ENCODE measurements at places on chromosomes 2 and 18.
A peak's percentile ranks its signal among the peaks of the same experiment; 100 is the strongest.

DNA sequence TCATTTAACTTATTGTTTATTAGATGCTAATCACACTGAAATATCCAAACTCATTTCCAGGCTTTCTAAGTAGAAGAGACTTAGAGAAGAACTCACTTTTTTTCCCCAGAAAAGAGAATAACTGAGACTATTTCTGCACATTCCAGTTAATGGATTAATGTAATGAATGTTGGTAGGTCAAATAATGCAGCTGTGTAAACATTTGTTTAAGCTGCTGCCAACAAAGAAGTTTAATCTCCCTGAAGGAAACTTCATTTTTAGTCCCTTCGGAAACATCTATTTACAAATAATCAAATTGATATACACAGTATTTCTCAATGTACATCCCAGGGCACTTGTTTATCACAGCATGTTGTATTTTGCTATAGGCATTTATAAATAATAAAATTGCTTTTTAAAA, 126.9 kb downstream of the KCNS3 start:
- DNase-seq, result no peak

GRCh38 chr18:75727456-75727855, 300.0 kb upstream of the SMIM21 start:
- DNase-seq, result no peak

GRCh38 chr2:231604101-231604684, 11.5 kb downstream of the TEX44 start:
- DNase-seq, result no peak

- DNase-seq, result no peak
Observed at GRCh38 chr18:10284540-10285282, 169.7 kb upstream of the APCDD1 start.

DNA sequence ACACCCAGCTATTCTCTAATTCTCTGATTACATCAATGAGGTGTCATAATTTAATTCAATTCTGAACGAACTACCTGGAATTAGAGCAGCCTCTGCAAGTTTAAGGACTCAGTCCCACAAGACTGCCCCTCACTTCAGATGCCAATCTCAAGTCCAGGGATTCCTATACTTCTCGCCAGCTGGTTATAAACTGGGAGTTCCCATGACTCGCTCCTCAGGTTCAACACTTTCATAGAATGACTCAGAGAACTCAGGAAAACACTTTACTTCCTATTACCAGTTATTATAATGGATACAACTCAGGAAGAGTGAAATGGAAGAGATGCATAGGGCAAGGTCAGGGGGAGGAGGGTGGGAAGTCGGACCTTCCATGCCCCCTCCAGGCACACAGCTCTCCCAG, 112.3 kb upstream of the ATP5MC3 start:
- no peak for DNase-seq

DNA sequence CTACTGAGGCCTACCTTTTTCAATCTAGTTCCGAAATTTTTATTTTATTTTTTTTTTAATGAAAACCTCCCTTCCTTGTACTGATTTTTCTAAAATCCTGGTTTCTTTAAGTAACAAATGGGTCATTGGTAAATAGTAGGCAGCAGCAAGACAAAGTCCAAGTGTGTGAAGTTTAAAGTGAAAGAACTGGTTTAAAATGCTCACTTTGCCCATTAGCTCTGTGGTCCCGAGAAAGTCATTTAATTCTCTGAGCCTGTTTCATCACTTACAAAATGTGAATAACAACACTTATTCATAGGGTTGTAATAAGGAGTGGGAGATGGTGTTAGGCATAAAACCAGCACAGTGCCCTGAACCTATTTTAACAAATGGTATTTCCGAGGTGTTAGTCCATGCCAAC, 426.2 kb downstream of the ERBB4 start:
- DNase-seq, result no peak

- DNase-seq, result no peak
Observed at GRCh38 chr2:20994130-20994529, 49.7 kb downstream of the APOB start.

DNA sequence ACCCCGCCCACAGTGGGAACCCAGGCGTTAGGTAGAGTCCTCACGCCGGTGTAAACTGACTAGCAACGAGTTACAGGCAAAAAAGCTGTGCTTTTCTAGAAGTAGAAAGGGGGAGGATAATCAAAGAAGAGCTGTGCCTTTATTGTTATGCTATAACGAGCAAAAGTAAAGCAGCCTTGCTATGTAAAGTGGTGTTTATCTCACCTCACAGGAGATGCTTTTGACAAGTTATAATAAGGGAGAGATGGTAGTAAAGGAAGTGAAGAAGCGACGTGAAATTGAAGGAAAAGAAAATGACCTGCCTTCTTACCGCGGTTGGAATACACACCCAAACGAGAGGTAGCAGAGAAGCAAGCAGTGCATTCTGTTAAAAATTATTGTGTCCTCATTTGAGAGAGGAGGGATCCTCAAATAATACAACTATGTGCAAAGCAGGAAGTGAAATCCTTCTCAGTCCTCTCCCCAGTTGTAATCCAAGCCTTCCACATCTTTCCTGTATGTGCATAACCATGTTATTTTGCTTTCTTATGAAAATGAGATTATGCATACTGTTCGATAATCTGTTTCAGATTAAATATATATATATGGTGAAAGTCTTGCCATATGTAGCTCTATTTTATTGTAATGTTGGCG, 962 bp downstream of the TANK start:
- DNase-seq, result peak; percentile 18

DNA sequence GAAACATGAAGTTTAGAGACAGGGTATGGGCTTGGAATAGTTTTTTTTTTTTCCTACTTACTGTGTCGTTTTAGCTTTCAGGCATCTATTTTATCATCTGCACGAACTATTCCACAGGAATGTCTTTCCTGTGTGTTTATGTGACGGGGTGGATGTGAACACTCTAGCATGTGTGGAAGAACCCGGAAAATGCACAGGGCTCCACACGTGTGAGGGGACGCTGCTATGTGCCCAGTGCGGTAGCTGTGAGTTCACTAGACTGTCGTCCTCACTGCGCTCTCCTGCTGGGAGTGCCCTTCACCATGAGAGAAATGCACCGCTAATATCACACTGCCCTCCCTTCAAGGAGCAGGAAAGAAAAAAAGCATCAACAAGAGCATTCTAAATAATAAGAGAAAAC, 250.8 kb upstream of the PXDN start:
- no peak for DNase-seq

DNA sequence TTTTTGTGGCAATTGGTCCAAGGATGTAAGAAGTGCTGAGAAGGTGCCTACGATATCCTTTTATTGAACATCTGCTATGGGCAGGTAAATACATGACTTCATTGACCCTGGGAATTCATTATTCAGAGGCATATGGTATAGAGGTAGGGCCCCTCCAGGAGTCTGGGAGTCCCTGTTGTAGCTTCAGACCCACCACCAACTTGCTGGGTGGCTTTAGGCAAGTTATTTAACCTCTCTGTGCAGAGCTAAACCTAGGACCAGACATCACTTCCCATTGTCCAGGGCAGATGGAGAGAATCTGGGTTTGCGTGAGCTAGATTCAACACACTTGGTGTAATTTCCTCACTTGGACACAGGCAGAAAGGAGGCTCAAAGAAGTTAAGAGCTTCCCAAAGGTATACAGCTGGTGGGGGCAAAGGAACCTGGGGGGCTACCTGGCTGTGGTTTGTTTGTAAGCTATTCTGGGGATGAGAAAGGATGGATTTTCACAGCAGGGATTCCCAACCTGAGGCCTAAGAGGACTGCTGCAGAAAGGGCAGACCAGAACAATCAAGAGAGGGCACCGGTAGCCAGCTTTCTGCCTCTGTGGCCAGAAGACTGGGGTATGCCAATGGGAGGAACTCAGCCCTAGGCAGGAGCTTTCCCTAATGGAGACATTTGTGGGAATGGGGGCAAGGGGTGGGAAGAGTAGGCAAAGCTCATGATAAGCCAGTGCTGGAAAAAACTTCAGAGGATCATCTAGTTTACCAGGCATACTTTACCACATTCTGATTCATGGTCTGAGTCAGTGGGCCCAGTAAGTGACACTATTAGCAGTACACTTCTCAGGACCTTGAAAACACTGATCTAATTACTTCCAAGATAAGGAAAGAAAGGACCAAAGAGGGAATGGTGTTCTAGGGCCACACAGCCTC, 102.7 kb upstream of the SMAD2 start:
- DNase-seq, result no peak

- DNase-seq, result no peak
Observed at GRCh38 chr18:44781886-44782285, 101.2 kb downstream of the SETBP1 start.

DNA sequence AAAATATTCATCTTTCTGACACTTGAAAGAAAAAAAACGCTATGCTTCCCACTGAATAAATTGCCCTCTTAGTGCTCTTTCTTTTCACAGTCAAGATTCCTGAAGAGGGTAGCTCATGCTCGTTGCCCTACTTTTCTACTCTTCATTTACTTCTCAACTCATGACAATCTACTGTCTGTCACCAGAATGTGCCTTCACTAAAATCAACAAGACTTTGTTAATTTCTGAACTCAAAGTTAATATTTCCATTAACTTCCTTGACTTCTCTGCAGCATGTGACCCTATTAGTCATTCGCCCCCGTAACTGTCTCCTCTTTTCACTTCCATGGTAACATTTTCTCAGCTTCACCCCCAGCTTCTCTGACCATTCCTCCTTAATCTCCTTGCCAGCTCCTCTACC, 98.9 kb upstream of the MAPRE2 start:
- no peak for DNase-seq

DNA sequence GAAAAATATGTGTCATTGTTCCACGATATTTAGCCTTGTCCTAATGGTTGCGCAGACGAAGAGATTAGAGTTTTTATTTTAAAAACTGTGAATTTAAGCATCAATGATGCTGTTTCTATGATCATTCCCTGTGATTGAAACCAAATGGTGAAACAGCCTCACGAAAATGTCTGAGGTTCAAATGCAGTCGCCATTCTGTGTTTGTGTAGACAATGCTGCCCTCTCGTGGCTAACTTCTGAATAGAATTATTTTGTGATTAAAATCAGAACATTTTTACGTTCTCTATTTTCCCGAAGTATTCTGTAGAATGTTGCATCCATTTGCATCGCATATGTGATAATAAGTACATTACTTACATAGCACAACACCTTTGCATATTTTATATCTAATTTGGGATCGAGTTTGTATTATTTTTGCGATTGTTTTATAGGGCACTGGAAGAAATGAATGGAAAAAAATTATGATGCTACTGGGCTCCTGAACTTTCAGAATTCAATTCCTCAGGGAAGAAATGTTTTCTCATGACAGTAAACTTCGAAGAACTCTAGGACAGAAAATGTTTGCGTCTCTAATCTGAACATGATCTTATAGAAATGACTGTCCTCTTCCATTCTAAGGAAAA, 54.8 kb upstream of the CREB1 start:
- no peak for DNase-seq

DNA sequence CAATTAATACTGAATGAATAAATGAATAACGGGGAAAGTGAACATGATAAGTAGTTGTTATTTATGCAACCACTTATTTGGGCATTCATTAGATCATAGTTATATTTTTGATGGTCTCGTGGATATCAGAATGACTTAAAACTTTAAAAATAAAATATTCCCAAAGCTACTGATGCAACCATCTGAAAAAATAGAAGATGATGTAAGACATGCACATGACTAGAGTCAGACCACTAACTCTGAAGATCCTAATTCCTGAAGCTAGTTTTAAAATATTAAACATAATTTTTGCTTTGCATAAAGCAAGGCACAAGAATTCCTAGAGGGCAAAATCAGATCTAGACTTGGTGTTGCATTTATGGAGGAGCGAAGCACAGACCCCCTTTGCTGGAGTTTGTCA, 616.1 kb downstream of the IRS1 start:
- no peak for DNase-seq

- DNase-seq, result no peak
Observed at GRCh38 chr2:172082944-172083627, 2.2 kb upstream of the DLX1 start.

- no peak for DNase-seq
Observed at GRCh38 chr2:133476286-133476685, 92.0 kb downstream of the NCKAP5 start.

DNA sequence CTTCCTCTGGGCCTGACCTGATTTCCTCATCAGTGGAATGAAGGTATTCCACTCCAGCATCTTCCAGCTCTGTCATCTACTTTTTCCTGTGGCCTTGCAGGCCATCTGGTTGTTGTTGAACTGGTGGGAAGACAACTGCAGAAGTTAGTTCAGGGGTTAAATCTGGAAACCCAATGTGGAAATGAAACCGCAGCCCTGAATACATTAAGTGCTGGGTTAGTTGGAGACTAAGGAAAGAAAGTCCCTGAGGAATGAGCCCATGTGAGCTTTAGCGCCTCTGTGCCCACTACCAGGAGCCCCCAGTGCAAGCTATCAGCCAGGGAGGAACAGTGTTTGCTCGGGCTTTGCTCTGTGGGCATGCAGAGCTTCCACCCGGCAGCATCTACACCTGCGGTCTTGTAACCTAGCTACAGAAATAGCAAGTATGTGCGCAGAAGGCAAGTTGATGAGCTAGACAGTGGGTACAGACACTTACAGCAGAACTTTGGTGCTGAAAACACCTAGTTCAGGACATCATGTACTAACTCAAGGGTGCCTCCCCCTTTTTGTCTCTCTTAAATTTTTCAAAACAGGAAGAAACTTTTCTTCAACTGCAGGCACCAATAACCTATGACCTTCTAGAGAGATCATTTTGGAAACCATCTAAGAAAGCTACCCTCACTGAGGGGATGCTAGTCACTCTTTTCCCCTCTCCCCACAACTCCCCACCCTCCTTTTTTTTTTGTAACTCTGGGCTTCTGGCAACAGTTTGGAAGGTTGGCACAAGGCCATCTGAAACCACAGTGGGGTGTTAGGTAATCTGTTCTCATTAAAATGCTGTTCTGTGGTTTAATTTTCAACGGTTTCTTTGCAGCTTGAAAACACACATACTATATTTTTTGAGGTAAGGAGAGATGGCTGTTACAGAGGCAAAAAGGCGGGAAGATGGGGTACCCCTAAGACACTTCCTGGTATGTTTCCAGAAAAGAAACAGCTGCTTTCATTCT, 18.3 kb upstream of the CXCR4 start:
- DNase-seq, result peak; percentile 77

DNA sequence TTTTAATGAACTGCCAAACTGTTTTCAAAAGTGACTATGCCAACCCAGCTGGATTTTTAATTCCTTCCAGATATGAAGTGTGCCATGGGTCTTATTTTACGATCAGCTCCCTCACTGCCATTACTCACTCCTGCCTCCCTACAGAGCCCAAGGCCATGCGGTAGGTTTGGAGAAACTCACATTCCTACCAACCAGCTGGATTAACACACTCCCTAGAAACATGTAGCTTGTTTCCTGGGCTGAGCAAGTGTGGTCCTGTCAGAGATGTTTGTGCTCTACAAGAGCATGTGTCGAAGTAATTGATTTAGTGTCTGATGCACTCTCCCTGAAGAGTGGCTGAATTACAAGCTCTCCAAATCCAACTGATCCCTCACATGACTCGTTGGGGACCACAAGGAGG, 82.5 kb downstream of the SPP2 start:
- no peak for DNase-seq

DNA sequence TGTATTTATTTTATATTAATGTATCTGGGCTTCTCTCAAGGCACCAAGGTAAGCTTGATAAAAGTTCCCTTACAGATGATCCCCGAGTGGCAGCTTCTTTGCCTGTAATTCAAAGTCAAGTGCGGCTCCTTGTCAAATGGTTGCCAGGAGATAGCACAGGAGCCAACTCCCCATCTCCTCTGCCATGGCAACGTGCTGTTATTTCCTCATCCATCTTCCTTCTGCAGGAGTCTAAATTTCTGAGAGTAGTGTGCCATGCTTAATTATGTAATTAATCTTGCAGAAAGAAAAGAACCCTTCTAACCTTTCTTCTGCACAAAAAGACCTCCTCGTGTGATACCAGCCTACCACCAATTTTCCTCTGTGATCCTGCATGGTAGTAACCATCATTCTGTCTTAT, 46.2 kb upstream of the ACMSD start:
- DNase-seq, result no peak

- DNase-seq, result no peak
Observed at GRCh38 chr18:42534313-42534712, 579.3 kb downstream of the PIK3C3 start.
